ENCODE measurements at places on chromosomes 5 and 9.

DNA sequence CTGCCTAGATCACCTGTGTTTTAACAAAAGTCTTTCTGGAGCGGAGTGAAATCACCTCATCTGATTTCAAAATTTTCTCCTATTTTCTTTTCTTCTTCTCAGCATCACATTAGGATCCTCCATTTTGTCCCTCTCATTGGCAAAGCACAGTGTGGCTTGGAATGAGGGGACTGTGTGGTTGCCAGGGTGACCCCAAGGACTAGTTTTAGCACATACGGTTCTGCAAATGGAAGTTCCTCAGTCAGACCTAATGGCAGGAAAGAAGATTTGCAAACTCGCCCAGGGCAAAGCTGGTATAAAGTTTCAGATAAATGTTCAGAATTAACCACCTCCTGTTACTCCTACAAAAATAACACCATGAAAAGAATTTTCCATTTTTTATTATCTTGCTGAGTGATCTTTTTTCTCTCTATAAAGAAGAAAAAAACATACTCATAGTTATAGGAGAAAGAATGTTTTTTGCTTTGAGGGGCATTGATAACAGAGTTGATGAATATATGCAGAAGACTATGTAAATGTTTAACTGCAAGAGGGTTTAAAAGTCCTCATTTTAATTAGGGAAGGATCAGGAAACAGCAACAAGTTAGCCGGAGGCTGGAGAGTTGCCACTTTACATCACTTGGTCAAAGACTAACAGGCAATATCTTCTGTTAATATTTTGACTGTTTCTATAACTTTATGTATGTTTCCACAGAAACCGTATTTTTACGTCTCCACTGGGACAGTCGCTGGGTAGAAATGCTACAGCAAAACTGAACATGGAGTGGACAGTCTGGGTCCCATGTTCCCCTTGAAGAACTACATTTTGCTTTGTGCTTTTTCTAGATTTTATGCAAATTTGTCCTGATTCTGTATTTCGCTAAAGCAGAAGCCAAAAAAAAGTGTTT, 257.8 kb downstream of the NR2F1-AS1 start:
- DNase-seq = no peak

DNA sequence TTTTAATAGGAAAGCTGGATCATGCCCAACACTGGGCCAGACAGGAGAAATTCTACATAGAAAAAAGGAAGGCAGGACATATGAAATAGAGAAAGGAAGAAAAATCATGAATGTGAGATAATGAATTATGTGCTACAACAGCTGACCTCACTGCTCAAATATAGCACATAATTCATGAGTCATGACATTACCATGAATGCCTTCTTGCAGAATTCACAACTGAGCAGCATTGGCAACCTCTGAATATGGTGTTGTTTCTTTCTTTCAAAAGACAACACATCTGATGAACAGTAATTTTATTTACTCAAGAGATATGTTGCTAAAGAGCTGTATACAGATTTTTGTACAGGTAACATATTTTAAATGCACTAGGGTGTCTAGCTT, 34.4 kb downstream of the APBA1 start:
- DNase-seq = no peak

DNA sequence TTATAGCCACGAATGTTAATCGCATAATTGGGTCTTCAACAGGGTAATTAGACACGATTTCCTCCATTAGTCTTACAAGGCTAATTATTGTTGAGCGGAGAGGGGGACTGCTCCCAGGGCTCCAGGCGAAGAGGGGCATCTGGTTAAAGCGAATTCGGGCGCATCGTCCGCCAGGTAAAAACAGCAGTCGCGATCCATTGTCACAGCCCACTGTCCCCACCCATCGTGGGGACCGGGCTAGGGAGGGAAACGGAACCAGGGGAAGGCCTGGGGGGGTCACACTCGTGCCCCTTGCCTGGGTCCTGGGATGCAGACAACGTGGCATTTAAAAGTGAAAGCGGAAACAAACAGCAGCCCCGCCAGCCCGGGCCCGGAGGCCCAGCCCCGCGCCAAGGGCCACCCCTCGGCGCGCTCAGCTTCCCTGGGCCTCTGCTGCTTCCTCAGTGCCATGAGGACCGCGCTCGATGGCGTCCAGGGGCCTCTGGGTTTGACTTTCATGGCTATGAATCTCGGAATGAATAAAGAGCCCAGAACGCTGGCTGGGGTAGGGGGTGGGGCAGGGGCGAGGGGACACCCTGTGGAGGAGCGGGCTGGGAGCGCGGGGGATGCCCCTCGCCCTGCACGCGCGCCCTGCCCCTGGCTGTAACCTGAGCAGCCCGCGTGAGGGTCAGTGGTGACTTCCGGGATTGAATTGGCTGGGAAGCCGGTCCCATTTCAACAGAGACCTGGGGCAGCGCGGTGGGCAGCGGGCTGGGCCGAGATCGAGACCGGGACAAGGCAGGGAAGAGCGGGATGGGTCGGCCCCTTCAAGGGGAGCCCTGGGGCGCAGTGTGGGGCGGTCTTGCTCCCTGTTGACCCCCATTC, 99.9 kb downstream of the GTF3C4 start:
- DNase-seq = no peak

- no peak for DNase-seq
Measured at GRCh38 chr5:51449026-51449425, 65.8 kb downstream of the ISL1 start.

DNA sequence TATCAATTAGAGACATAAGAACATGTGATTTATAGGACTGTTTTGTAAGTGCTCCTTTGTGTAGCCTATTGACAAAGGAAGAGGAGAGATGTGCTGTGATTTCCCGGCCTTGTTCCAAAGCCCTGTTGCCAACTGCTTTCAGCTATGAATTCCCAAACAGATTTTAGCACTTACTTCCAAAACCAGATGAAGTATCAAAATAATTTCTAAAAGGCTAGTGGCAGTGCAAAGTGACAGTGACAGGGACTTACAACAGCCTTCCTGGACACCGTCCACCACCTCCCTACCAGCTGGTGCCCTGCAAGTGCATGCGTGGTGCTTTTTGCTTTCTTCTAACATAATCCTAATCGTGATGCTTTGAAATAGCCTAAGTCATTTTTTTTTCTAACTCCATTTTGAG, 254.1 kb upstream of the ACTBL2 start:
- no peak for DNase-seq

DNA sequence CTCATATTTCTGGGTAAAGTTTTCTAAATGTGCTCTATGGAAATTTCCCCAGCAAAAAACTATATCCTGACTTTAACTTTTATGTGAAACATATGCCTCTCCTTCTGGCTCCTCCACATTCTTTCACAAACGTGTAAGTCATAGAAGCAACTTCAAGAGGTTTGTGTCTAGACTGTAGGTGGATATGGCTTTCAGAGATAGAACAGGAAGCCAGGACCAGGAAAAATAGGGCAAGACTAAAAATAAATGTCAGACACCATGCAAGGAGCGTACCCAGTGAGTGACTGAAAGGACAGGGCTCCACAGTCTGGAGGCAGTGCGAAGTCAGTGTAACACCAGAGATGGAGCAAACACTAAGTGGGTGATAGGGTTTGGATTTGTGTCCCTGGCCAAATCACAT, 240.7 kb downstream of the COX7C start:
- DNase-seq = no peak

- no peak for DNase-seq
Measured at GRCh38 chr5:68478301-68479095, 262.9 kb downstream of the PIK3R1 start.

DNA sequence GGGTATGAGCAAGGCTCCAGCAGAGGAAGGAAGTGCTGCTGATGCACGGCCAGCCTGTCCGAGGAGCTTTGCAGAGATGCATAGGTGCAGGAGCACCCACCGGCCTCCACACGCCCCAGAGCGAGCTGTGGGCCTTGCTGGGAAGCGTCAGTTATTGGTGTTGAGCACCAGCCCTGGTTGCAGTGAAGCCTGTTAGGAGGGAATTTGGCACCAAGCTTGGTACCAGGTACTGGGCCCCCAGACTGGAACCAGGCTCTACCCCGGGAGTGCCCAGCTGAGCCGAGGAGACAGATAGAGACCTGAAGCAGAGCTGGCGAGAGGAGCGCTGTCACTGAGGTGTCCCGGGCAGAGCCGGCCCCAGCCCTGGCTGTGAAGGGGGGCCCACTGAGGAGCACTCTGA, 5.2 kb downstream of the TCF7 start:
- DNase-seq = no peak

DNA sequence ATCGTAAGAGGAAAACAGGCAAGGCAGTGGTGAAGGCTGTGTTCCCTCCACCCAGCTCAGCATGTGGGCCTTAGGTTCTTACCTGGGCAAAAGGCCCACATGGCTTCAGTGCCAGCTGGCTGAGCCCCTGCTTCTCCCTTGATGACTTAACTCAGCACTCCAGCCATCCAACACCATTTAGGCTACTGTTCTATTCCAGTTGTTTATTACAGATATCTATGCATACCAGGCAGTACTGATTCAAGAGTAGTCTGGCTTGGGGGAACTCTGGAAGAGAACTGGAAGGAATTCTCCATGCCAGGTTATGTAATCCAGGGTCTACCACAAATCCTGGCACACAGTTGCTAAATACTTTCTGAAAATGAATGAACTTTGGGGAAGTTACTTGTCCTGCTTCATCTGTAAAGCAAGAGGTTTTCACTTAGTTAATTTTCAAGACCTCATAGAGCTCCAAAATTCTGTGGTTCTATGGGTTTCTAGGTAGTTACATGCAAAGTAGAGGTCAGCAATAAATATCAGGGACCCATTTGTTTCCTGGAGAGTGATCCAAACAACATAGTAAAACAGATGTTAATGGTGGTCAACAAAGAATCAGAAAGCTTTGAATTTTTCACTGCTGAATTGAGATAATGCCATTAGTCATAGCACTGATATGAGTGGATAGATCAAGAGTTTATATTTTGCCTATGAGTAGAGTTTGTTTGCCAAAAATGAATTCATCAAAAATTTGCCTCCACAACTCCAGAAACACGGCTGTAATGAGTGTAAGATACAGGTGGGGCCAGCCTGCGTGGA, 88.2 kb upstream of the OSMR start:
- no peak for DNase-seq
